ENCODE measurements at places on chromosomes 6 and 20.

GRCh38 chr20:22810030-22810429 is 225.1 kb upstream of the SSTR4 start:
- no peak for DNase-seq

GRCh38 chr20:7841971-7842310 is 98.3 kb downstream of the HAO1 start:
- no peak for DNase-seq

DNA sequence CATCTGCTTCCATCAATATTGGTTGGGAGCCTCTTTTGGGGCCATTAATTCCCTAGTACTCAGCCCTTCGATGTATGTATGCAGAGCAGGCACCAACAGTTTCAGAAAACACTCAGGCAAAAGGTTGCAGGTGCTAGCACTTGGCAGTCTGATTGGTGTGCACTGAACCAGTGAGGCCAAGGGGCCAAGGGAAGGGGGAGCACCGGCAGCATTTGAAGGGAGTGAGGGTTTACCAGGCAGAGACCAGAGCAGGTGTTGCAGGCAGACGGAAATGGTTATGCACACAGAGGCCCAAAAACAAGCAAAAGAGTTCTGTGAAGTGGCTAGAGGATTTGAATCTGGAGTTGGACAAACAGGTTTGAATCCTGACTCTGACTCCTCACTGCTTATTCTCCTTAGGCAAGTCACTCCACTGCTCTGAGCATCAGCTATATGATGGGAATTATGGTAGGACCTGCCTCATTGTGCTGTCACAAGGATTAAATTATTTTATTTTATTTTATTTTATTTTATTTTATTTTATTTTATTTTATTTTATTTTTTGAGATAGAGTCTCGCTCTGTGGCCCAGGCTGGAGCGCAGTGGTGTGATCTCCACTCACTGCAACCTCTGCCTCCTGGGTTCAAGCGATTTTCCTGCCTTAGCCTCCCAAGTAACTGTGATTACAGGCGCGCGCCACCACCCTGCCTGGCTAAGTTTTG is 58.1 kb upstream of the SHLD1 start:
- DNase-seq, result no peak

DNA sequence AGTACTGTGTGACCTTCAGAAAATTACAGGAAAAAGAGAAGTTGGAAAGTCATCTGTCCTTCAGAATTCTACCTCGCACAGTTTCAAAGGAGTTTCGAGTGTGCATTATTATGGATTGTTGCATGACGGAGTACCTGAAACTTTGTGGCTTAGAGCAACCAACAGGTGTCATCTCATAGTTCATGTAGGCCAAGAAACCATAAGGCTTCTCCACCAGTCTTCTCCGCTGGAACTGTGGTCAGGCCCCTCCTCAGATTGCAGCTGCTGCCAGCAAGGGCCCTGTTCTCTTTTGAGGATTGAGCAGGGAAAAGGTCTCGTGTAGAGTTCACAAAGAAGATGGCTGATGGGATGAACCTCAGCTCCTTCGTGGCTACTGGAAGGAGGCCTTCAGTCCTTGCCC is 151.2 kb upstream of the THBS2 start:
- DNase-seq, result no peak

DNA sequence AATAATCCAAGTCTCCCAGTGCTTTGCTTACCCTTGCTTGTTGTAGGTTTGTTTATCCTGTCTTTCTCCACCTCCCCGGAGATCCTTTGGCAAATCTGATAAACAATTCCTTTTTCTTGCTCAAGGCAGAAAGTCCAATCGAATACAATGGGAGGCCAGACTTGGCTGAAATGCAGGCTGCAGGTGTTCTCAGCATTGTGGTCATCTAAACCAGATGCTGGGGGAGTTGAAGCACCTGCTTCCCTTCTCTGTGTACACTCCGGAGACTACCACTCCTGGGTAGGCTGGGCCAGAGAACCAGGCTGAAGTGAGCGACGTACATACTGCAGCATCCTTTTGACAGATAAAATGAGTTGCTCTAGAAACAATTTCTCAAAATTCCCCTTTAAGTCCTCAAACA is 82.6 kb upstream of the PREP start:
- no peak for DNase-seq

- DNase-seq, result no peak
These were observed 7.4 kb downstream of the HLA-F start for GRCh38 chr6:29730575-29731126.

GRCh38 chr6:10591422-10592160 is 70.4 kb downstream of the GCNT2 start:
- DNase-seq, result no peak

DNA sequence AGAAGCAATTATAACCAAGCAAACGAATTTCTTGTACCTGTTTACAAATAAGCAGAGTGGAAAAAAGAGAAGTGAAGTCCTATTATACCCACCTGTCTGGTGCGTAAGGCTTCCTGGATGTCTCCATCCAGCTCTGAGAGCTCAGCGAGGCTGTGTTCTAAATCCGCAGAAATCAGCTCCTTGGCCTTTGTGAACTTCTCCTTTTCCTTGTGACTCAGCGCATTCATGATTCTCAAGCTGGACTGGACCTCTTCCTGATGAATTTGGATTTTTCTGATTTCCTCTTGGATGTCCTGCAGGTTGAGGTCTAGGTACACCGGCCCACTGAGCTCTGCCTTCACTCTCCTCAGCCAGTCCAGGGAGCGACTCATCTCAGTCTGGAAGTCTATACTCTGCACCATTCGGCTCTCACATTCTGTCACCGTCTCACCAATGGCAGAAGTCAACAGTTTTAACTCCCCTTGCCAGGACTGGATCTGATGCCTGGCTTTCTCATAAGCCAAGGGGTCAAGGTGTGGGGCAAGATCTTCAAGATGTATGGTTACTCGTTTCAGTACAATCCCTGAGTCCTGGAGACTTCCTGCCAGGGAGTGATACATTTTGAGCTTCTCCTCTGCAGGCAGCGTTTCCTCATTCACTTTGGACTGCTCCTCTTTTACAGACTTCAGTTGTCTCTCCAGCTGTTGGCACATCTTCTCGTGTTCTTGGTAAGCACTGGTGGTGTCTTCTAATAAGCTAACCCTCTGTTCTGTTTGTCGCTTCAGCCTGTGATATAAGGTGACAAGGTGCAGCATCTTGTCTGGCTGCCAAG is 307.3 kb downstream of the SYNE1 start:
- no peak for DNase-seq

DNA sequence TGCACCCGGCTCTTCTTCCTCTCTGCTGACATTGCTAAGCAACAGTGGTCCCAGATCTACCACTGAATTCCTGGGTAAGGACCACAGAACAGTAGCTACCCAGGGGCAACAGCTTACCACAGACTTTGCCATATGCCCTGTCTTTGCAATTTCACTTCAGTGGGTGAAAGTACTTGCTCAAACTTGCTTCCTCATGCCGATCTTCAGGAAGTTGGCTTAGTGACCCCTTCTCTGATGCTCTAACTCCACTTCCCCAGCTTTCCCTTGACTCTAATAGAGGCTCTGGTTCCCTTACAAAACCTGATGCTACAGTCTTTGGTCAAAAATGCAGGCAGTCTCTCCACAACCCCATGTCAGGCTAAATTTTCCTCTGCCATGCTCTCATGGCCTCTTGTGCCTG is 3.3 kb upstream of the TAAR5 start:
- no peak for DNase-seq

DNA sequence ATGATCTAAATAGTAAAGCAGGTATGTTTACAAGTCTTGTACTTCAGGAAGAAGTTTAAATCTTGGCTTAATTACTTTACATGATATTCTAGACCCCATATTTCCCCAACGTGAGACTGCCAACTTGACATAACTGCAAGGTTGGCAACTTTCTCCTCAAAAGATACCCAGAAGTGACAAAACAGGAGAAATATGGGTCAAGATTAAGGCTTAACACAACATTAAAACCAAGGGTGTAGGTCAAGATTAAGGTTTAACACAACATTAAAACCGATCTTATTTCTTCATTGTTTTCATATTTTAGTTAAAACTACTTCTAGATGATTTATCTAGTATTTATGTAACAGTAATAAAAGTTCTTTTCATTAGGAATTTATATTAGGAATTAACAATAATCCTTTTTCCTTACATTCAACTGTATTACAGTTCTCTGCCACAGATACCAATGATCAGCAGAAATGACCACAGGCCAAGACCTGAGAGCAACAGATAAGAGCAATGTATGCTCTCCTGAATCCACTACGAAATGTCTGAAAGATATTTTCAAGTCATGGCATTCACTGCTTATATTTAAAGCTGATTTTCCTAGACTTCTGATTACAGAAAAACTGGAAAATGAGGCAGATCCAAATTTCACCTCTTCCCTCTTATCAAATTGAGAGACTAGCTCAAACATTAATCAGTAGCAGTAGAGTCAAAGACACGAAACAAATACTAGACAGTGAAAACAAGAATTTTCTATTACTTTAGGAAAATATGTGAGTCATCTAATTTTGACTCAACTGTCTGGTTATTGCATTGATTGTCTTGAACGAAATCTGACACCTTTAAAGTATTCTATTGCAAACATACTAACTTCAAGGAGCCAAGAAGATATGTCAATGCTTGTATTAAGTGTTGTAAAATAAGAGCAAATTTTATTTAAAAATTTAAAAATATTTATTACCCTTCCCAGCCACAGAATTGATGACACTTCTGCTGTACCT is 72.3 kb downstream of the RNGTT start:
- DNase-seq, result no peak

DNA sequence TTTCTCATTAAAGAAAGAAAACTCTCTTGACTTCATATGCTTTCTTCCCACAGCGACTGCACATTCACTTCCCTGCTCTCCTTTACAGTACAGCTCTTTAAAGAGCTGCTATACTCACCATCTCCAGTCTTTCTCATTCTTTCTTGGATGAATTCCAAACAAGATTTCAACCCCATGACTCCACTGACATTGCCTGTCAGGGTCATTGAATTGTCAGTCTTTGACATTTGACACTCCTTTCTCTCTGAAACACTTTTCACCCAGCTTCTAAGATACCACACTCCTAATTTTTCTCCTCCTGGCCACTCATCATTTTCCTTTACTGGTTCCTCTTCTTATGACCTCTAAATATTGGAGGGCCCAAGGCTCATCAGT is 811 bp upstream of the ARMH2 start:
- no peak for DNase-seq

DNA sequence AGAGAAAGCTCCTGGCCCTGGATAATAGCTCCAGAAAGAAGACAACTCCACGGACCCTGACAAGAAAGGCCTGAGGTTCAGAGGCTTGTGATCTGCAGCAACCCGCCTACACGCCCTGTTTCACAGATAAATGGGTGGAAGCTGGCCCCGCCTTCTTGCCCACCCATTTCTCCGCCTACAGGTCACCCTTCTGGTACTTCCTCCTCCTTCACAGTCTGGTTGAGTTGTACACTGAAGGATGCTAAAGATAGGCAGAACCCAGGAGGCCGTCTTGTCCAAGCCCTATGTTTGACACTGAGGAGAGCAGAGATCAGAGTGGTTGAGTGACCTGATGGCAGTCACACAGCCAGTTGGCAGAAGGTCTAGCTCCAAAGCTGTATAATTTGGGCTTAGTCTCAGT is 34.2 kb upstream of the MDGA1 start:
- peak; percentile 47 for DNase-seq

DNA sequence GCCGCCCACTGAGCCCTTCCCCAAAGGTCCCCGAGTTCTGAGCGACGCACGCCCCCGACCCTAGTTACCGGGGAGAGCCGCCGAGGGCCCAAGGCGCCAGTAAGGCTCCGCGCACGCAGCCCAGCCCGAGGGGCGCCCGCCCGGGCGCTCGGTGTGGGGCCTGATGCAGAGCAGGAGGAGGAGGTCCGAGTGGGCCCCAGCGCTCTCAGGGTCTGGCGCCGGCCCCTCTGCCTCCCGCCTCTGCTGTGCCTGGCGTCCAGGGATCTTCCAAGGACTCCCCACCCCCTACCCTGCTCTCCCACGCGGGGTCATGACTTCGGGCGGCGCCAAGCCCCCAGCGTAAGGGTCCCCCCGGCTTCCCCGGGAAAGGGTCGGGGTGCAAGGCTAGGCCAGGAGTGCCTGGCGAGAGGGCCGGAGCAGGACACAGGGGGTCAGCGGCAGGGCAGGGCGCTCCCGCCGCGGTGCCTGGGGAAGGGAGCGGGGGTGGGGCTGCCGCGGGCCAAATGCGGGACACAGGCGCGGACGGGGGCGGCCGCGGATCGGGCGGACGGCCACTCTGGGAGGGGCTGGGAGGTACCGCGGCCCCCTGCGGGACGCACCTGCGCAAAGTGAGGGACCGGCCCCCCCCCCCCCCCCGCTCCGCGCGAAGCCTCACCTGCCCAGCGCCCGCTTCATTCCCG is 637 bp downstream of the ABHD12 start:
- peak; percentile 24 for DNase-seq

GRCh38 chr6:152671171-152671570 is 26.5 kb upstream of the MYCT1 start:
- no peak for DNase-seq

- no peak for DNase-seq
These were observed 99.4 kb downstream of the MYB start for GRCh38 chr6:135280375-135281136.

DNA sequence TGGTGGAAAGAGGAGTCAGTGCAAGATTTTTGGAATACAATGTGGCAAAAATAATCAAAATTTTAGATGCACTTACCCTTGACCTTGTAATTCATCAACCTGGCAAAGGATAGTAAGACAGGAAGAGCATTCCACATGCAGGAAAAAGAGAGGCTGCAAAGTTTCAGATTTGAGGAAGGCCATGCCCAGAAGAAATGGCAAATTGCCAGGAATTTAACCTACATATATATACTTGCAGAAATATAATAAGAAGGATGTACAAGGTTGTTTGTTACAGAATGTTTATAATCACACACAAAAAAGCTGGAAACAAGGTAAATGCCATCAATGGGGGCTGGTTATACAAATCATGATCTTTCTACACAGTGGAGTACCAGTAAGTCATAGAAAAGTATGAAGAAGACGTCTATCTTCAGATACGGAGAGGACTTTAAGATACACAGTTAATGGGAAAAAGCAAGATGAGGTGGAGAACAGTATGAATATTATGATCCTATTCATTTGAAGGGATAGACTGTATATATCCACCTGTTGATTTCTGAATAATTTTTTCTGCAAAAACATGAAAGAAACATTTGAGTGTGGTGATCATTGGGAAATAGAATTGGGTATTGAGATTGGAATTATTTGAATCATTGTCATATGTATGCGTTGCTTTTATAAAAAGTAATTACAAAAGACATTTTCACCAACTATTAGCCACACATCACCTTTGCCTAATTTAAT is 253.8 kb downstream of the TBC1D7 start:
- no peak for DNase-seq

DNA sequence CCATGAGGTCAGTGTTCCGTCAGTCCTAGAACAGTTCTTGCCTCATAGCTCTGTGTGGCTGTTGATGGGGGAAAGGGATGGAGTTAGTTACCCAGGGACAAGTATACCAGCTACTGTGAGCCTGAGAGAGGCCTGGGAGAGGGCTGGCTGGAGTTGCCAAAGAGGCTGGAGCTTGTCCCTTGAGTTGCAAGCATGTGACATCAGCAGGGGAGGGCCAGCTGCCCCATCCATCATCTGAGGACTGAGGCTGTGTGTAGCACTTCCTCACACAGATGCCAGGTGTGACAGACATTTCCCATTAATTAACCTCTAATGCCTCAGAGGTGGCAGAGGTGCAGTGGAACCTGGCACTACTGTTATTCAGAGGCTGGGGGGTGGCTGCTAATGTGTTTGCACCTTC is 131.6 kb downstream of the PHACTR3 start:
- DNase-seq, result no peak

Data from stimulated activated CD4-positive, alpha-beta T cell treated with anti-CD3 and anti-CD28 coated beads, Interleukin-1b, Interleukin-23, amount 100 ng/mL, for 48 hours (primary cell).